ENCODE measurements at places on chromosomes 11 and 22. TPM values are rescaled to one million over a fixed set of nuclear protein-coding genes. Genes with fewer than 3 reads are reported as not detected.

The OVCH2 gene
- total RNA-seq = not detected

The FOLH1 gene
- total RNA-seq = not detected

The GVQW3 gene
- total RNA-seq = 0.45 TPM

The SLC22A25 gene
- total RNA-seq = not detected

The CSF2RB gene
- not detected for total RNA-seq

The MS4A12 gene
- total RNA-seq = not detected

The PUS3 gene
- 6.8 TPM for total RNA-seq

The NTM gene
- 4.9 TPM for total RNA-seq

The SOX6 gene
- total RNA-seq = 0.67 TPM

The MB gene
- total RNA-seq = not detected

The TRPM5 gene
- not detected for total RNA-seq

The VWCE gene
- total RNA-seq = 1.3 TPM

The CYP2D6 gene
- total RNA-seq = 0.17 TPM

The CRYBB2 gene
- not detected for total RNA-seq

The GP1BB gene
- total RNA-seq = not detected

The TBC1D22A gene
- 16.3 TPM for total RNA-seq

The SVIP gene
- total RNA-seq = 5.5 TPM

The MYEOV gene
- total RNA-seq = 3.3 TPM

The NXPE2 gene
- not detected for total RNA-seq

The AQP11 gene
- 0.59 TPM for total RNA-seq

Measured in bronchus fibroblast of lung (primary cell).